ENCODE measurements at places on chromosomes 2 and 18.
A peak's percentile ranks its signal among the peaks of the same experiment; 100 is the strongest.

GRCh38 chr2:12465631-12466135 lies 251.1 kb upstream of the TRIB2 start:
- no peak for DNase-seq

DNA sequence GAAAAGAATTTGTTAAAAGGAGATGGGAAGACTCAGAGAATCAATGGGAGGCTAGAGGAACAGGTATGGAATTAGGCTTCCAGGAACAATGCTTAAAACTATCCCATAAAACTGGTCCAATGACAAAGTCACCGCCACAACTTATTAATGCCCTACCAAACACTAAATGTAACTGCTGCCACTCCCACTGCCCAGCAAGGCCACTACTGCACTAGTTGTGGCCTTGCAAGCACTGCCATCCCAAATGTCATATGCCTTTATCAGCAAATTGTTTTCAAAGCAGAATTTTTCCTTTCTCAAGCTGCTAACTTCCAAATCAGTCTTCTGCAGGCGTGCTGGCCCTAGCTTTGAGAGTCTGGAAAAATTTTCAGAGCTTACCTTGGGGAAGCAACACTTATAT lies 14.5 kb upstream of the C2orf69 start:
- DNase-seq, result no peak

GRCh38 chr2:43391201-43391877 lies 164.9 kb upstream of the ZFP36L2 start:
- DNase-seq, result no peak

DNA sequence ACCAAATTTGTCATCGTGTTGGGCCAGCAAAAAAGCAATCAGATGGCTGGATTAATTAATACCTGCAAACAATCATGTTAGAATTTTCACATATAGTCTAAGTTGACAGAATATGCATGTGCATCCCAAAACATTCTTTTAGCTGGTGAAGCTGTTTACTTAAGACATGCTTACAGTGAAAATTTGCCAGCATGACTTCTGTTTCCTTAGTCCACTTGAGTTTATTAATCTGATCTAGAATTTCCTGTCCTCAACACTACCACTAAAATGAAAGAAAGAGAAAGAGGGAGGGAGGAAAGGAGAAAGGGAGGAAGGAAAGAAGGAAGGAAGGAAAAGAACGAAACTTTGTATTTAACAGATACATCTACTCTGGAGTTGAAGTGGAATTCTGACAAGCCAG lies 2109.9 kb upstream of the PIK3C3 start:
- no peak for DNase-seq

GRCh38 chr2:148461876-148462275 lies 182.7 kb upstream of the EPC2 start:
- no peak for DNase-seq

DNA sequence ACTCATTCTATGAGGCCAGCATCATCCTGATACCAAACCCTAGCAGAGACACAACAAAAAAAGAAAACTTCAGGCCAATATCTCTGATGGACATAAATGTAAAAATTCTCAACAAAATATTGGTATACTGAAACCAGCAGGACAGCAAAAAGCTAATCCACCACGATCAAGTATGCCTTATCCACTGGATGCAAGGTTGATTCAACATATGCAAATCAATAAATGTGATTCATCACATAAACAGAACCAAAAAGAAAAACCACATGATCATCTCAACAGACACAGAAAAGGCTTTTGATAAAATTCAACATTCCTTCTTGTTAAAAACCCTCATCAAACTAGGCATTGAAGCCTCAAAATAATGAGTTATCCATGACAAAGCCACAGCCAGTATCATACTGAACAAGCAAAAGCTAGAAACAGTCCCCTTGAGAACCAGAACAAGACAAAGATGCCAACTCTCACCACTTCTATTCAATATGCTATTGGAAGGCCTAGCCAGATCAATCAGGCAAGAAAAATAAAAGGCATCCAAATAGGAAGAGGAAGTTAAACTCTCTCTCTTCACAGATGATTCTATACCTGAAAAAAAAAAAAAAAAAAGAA lies 45.3 kb downstream of the RTTN start:
- no peak for DNase-seq

GRCh38 chr2:36337354-36337753 lies 18.2 kb upstream of the CRIM1 start:
- no peak for DNase-seq

- DNase-seq, result no peak
Observed at GRCh38 chr2:128754246-128754724, 435.6 kb upstream of the HS6ST1 start.

DNA sequence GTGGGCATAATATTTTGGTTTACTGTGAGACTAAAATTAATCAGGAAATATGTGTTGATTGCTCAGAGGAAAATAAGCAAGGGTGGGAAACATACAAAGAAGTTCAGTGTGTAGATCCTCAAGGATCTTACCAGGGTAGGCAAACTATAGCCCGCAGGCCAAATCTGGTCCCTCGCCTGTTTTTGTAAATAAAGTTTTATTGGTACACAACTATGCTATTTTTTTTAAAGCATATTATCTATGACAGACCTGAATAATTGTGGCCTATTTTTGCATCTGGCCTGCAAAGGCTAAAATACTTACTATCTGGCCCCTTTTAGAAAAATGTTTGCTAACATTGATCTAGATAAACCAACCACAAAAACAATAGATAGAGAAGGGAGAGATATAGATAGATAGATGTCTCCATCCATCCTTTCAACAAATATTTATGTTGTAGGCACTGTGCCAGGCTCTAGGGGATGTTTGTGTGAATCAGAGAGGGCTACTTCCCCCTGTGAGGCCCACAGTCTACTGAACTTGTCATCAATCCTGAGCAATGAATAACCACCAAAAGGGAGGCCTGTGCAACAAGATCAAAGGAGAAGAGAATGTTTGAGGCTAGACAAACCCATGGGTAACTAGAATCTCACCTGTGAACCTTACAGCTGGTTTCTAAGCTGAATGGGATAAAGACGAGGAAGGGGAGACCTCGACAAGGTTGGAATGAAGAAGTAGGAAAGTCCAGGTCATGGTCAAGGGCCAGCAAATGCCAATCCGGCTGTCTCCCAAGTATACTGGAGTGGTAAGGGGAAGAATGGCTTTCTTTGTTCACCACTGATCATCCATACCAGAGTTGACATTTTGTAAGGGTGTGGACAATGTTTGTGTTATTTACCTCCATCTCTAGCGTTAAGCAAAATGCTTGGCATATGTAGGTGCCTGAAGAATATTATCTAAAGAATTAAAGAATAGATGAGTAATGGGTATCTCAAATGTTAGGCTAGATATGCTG lies 23.6 kb downstream of the ALPK2 start:
- no peak for DNase-seq

GRCh38 chr2:61688369-61689334 lies 150.5 kb upstream of the XPO1 start:
- no peak for DNase-seq

DNA sequence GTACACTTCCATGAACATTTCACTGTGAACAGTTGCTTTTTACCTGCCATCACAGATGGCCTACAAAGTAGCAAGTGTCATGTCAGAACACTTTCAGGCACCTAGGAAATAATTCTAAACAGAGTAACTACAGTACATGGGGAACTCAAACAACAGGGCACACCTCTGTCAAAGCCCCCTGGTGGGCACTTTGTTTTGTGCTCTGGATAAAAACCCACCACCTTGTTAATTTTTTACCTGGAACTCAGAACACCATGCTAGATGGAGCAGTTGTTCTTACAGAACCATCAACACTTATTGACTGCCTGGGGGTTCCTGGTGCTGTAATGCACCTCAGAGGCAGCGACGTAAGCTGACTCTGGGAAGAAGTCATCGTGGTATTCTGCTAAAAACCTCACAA lies 2.3 kb downstream of the MSL3B start:
- no peak for DNase-seq

- no peak for DNase-seq
Observed at GRCh38 chr18:8299054-8299980, 309.9 kb upstream of the RAB12 start.

- no peak for DNase-seq
Observed at GRCh38 chr2:104432991-104433390, 420.9 kb upstream of the POU3F3 start.

GRCh38 chr2:237134321-237135230 lies 48.9 kb downstream of the COPS8 start:
- no peak for DNase-seq

- no peak for DNase-seq
Observed at GRCh38 chr2:55157474-55157884, 74.6 kb downstream of the CLHC1 start.

DNA sequence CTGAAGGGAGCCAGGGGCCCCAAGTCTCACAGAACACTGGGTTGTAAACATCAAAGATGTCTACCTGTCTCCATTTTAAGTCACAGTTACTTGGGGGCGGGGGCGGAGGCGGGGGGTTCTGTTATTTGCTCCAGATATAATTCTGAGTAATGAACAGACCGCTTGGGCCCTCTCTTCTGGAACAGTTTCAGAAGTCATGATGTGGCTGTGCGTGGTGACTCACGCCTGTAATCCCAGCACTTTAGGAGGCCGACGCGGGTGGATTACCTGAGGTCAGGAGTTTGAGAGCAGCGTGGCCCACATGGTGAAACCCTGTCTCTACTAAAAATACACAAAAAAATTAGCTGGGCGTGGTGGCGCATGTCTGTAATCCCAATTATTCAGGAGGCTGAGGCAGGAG lies 157.9 kb upstream of the APCDD1 start:
- no peak for DNase-seq

- no peak for DNase-seq
Observed at GRCh38 chr2:170322140-170322766, 144.3 kb downstream of the MYO3B start.

GRCh38 chr2:216059233-216059834 lies 22.3 kb downstream of the PECR start:
- no peak for DNase-seq

DNA sequence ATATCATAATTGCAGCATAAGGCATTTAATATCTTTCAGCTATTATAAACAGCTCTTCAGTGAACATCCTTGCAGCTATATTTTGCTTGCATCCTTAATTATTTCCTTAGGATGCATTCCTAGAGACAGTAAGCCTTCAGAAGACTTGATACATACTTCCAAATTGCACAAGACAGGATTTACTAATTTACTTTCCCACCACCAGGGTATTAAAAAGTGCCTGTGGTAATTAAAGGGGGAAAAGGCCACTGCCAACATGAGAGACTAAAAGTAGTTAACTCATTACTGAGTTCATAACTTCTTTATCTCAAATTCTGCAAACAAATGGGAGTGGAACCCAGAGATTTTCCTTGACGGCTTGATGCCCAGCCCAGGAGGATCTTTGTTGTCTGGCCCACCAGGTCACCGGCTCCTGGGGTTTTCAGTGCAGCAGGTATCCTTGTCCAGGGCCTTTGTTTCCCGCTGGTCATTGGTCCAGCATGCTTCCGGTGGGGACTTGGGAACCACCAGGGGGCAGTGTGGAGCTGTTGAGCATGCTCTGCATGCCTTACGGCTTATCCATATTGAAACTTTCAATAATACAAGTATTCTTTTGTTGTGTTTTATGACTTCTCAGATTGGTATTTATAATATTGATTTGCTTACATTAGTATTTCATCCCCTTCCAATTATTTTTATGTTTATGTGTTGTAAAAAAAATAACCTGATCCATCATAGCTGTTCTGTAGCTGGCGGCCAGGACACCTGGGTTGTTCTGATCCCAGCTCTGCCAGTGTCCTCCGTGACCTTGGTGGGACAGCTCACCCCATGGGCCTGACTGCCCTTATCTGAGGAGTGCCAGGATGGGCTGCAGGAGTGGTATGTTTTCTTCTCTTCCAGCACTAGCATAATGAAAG lies 61.4 kb downstream of the TGOLN2 start:
- DNase-seq, result peak; percentile 54

- DNase-seq, result no peak
Observed at GRCh38 chr2:206920310-206920709, 19.0 kb upstream of the CPO start.

DNA sequence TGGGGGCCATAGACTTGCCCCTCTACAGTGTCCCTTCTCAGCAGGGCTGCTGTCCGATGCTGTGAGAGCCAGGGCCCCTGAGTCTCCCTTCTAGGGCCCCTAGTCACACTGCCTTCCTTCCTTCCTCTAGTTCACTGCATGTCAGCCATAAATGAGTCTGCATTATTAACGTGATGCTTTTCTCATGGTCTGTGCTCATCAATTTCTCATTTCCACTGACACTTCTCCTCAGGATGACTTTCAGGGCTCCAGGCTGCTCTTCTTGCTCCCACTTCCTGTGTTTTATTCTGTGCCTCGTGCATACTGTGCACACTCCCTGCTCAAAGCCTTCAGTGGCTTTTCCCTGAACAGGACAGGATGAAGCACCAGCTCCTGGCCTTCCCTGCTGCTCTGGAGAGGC lies 146.5 kb downstream of the FAM210A start:
- no peak for DNase-seq

- no peak for DNase-seq
Observed at GRCh38 chr2:83068714-83069113, 1390.4 kb downstream of the SUCLG1 start.

- no peak for DNase-seq
Observed at GRCh38 chr2:25333981-25334380, 7.7 kb downstream of the DNMT3A start.

DNA sequence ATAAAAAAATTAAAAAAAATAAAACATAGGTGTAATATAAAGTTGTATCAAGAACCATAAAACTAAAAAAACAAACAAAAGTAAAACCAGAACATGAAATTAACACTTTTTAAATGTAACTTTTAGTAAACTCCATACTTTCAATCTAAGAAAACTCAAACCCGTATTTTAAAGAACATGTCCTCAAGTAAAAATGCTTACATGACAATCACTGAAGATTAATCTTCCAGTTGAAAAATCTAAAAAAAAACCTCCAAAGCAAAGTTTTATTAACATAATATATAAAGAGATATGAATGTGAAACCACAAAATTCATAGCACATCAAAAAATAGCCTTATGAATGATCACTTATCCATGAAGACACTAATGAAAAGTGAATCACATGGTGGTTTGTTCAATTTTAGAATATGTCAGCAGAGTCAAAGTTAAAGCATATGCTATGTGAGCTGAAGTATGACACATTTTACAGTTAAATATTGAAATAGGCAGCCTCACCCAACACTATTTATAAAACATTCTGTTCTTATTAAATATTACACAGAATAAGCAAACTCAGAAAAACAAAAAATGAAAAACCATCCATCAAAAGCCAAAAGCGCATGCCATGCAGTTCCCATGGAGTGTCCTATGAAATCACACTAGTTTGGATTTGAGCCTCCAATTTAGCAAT lies 23.1 kb upstream of the CHAC2 start:
- no peak for DNase-seq

- DNase-seq, result no peak
Observed at GRCh38 chr18:72543357-72544055, 636 bp downstream of the CBLN2 start.

- no peak for DNase-seq
Observed at GRCh38 chr2:24489465-24490180, 1.4 kb upstream of the NCOA1 start.

DNA sequence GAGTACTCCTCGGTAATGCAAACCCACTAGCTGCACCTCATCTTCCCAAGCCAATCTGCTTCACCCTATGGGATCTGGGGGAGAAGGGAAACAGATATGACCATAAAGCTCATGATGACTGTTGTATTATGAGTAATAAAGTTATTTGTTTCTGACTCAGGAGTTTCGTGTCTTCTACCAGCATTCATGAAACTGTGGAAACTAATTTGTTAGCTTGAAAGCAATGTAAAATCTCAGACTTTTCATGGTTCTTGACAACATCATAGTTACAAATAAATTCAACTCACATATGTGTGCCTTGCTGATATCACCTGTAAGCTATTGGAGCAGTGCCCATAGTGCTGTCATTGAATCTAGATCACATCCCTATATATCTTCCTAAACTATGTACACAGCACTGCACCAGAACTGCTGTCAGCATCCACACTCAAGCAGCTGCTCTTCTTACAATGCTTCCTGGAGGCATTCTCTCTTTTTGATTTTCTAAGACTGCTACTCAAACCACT lies 135.6 kb upstream of the KYNU start:
- DNase-seq, result no peak
